ENCODE measurements at places on chromosomes 12 and 14.

GRCh38 chr12:5715021-5715420 is 230.0 kb downstream of the ANO2 start:
- no peak for DNase-seq

- DNase-seq, result no peak
Measured at GRCh38 chr14:61403411-61403810, 82.0 kb downstream of the PRKCH start.

GRCh38 chr12:78204926-78205325 is 374.2 kb downstream of the NAV3 start:
- DNase-seq, result peak; percentile 56

- peak; percentile 21 for DNase-seq
Measured at GRCh38 chr12:65756956-65757511, 67.2 kb upstream of the HMGA2 start.

DNA sequence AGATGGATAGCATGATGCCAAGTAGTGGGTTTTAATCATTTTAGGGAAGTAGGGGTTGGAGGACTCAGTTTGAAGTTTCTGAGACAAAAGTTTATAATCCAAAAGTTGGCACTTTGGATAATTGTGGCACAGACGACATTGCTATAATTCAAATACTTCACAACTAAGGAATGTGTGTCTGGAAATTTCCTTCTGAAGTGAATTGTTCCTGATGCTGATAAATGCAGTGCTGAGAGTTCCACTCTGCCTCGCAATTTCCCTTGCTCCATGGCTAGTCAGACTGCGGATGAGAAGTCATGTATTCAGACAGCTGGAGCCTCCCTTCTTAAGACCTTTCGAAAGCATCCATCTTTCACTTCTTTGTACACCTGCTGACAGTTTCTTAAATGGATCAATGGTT is 393.3 kb upstream of the PRICKLE1 start:
- DNase-seq, result no peak

- DNase-seq, result no peak
Measured at GRCh38 chr12:50538182-50538581, 33.4 kb downstream of the DIP2B start.

DNA sequence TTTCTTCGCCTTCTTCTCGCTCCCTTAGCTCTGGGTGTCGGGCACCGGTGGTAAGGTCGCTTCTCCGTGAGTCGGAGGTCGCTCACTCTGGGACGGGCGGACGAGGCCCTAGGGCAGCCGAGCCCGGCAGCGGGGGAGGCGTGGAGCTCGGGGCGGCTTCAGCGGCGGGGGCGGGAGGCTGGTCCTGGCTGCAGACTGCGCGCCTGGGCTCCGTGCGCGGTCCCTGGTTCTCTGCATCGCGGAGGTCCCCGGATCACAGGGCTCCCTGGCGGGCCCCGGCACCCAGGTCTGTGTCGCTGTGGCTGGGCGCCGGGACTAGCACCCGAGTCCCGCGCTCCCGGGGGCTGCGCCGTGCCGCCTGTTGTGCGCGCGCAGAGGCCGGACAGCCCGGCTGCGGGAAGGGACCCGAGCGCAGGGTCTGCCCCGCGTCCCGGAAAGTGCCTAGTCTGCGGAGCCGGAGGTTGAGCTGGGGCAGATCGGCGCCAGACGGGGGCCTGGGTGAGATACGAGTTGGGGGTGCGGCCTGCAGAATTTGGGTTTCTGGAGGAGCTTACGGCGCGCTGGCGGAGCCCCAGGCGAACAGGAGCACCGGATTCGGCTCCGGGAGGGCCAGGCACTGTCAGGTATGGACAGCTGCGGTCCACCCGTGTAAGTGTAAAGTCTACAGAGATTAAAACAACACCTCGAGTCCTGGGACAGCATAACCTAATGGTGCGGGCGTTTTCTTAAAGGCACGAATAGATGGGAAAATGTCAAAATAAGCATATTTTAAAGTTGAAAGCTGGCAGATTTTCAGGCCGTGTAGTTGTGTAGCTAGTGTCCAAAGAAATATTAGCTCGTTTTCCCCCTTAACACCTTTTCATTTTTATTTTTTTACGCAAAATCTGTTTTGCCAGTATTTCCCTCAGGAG is 713 bp downstream of the FRMD6 start:
- no peak for DNase-seq

- peak; percentile 34 for DNase-seq
Measured at GRCh38 chr12:109863847-109864712, 16.3 kb downstream of the GLTP start.

Measured in fibroblast of skin of right biceps (primary cell).